ENCODE measurements at places on chromosomes 5 and 9.

DNA sequence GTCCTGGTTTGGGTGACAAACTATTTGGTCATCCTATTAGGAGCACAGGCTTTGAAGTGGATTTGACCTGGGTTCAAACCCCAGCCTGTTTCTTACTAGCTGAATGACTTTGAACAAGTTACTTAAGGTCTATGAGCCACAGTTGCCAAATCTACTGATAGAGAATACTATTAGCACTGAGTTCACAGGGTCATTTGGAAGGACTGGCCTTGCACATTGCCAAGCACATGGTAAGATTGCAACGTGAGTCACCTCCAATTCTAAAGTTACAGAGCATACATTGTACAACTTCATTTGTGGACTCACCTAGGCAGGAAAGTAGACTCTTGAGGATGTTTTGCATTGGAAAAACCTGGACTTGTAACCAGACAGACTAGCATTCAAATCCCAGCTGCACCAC lies 38.9 kb downstream of the MFAP3 start:
- DNase-seq, result no peak

DNA sequence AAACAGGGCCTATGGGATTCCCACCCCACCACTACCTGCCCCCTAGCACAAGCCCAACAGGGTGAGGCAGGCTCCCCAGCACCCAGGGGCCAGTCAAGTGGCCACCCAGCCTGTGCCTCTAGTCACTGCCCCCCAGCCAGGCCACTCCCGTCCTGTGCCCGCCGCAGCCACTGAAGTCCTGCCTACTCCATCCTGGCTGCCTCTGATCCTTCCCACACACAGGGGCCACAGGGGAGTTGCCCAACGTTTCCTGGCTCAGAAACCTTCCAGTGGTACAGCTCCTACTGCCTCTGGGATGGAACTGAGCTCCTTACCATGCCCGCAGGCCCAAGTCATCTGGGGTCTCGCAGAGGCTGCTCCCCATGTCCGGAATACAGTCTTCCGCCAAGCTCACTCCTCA lies 70.2 kb upstream of the STXBP1 start:
- no peak for DNase-seq

DNA sequence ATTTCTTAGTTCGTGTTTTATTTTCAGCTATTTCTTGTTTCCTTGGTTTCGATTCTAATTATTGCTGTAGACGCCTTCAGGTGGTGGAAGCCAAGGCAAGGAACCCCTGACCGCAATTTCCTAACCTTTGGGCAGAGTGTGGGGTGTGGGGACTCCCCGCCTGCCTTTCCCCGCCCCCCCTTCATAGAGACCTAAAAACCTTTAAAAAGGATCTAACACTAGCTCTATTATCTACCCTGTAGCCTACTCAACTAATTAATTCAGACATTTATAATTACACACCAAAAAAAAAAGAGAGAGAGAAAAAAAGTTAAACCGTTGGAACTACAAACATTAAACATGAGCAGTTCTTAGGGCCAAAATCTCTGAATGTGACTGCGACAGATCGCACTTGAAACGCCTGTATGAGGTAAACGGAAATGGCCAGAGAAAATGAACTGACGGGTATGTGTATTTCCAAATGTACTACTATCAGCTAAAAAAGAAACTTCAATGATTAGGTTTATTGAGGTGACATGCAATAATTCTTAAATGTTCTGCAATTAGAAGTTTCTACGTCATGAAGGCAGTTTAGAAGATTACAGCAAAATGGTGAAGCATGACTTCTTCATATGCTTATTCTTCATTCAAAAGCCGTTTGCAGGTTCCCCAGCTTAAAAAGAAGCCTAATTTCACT lies 19.0 kb upstream of the FER start:
- DNase-seq, result peak; percentile 56

DNA sequence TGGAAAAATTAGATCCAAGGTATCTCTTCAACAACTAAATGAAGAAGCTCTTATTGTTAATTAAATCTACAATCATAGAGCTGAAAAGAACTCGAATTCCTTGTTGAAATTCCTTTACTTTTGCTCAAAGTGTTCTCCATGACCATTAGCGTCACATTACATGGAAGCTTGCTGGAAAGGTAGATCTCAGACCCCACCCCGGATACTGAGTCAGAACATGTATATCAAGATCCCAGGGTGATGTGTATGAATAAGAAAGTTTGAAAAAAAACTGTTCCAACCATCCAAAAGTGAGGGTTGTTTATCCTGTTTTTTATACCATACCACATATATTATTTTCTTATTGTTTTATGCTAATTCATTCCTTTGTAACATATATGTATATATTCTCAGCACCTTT lies 237.1 kb upstream of the PUM3 start:
- DNase-seq, result no peak

DNA sequence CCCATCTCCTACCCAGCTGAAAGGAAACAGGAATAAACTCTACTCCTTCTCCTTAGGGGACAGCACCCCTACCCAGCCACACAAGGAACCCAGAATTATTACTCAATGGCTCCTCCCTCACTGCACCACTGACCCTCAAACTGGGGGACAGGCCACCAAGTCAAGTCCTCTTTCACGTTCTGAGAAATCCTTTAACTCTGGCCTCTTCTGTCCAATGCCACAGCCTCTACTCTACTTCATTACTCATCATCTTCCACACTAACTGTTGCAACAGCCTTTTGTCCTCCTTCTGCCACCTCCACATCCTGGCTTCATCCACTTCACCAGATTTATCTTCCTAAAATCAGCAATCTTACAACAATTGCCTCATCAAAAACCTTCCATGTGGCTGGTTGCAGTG lies 6.8 kb downstream of the TTC39B start:
- no peak for DNase-seq
